ENCODE measurements at places on chromosomes 5 and 9. TPM values are rescaled to one million over a fixed set of nuclear protein-coding genes. Genes with fewer than 3 reads are reported as not detected.

Gene FLT4
- 8.3 TPM for polyA plus RNA-seq

Gene SPOUT1
- polyA plus RNA-seq: 57.7 TPM

Gene TMOD1
- 104 TPM for polyA plus RNA-seq

Gene SPINK5
- 0.09 TPM for polyA plus RNA-seq

Gene PWWP2A
- polyA plus RNA-seq: 23.9 TPM

Gene UNC13B
- polyA plus RNA-seq: 25.6 TPM

Gene KCNMB1
- polyA plus RNA-seq: 1.6 TPM

Gene FAM78A
- polyA plus RNA-seq: 7.4 TPM

Gene CDH9
- 6.2 TPM for polyA plus RNA-seq

Gene PCDHB9
- polyA plus RNA-seq: 7.0 TPM

Gene TMEM174
- polyA plus RNA-seq: not detected

Gene DNAH5
- polyA plus RNA-seq: 0.96 TPM

Gene ACTBL2
- polyA plus RNA-seq: not detected

Gene PKD2L2
- polyA plus RNA-seq: 0.63 TPM

Gene SH3TC2
- polyA plus RNA-seq: 4.0 TPM

Gene ARHGEF37
- polyA plus RNA-seq: 5.6 TPM

Gene SLC1A1
- 67.7 TPM for polyA plus RNA-seq

Gene GALNT12
- polyA plus RNA-seq: 2.6 TPM

Gene SLC6A3
- polyA plus RNA-seq: 1.9 TPM

All from spinal cord (tissue), 10 donors.